ENCODE measurements at places on chromosomes 5 and 9.

GRCh38 chr5:178531786-178532185, 58.4 kb downstream of the COL23A1 start:
- no peak for DNase-seq

GRCh38 chr9:32490601-32491000, 35.4 kb downstream of the RIGI start:
- DNase-seq: no peak

DNA sequence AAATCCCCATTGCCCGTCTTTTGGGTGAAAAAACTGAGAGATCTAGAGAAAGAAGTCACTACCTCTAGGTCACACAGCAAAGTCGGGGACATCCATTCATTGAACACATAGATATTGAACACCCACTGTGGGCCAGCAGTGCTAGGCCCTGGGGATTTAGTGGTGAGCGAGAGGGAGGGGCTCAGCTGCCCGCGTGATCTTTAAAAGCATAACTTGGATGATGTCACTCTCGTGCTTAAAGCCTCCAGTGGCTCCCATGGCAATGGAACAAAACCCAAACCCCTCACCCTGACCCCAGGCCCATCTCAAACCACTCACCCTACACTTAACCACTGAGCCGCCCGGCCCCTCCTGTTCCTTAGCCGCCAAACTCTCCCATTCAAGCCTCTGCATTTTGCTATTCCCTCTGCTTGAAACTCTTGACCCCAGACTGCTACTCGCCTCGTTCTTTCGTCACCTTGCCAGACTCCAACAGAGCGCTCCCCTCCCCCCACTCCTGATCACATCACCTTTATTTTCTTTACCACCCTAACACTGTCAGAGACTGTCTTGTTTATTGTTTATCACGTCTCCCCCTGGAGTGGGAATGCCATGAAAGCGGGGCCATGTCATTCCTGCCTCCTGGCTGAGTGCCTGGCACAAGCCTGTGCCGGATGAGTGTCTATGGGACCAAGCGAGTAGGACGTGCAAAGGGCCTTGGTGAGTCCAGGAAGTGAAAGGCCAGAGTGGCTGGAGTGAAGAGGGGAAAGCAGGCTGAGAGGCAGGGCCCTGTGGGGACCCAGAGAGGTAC, 710 bp upstream of the PIP5KL1 start:
- no peak for DNase-seq

DNA sequence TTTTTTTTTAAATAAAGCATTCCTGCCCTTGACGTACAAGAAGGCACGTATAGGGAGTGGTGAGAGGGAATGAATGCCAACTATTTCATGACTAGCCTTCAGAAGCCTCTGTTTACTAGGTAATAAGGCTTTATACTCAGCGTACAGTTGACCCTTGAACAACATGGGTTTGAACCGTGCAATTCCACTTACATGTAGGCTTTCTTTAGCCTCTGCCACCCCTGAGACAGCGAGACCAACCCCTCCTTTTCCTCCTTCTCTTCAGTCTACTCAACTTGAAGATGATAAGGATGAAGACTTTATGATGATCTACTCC, 22.5 kb downstream of the CDC42SE2 start:
- DNase-seq: no peak

DNA sequence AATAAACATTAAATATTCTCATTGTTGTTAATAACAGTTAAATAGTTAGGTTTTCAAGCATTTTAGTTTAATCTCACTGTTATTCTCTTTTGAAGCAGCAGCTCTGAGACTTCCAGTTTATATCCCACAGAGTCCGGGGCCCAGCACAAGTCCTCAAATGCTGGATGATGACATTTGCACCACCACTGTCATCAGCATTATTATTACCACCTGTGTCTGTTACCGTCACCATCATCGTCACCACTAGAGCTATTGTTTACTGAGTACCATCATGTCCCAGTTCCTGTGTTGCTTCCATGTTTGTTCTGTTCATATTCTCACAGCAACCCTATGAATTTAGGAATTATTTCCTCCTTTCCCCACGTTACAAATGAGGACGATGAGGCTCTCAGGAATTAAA, 169.2 kb upstream of the NR3C1 start:
- no peak for DNase-seq

DNA sequence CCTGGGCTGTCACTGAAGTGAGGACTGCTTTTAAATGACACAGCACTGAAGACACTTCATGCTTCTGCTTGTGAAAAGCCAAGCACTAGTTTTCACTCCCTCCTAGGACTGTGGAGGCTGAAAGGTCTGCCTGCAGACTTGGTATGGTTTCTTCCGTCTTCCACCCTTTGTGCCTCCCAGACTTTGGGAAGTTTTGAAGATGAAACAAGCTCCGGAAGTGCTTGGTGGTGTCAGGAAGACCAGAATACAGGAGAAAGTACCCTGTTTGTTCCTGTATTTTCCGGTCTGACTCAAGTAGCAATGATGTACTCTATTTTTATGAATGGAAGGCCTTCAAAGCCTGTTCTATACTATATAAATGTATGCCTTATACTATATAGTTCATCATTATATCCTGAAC, 222.7 kb downstream of the PDZD2 start:
- DNase-seq: no peak

DNA sequence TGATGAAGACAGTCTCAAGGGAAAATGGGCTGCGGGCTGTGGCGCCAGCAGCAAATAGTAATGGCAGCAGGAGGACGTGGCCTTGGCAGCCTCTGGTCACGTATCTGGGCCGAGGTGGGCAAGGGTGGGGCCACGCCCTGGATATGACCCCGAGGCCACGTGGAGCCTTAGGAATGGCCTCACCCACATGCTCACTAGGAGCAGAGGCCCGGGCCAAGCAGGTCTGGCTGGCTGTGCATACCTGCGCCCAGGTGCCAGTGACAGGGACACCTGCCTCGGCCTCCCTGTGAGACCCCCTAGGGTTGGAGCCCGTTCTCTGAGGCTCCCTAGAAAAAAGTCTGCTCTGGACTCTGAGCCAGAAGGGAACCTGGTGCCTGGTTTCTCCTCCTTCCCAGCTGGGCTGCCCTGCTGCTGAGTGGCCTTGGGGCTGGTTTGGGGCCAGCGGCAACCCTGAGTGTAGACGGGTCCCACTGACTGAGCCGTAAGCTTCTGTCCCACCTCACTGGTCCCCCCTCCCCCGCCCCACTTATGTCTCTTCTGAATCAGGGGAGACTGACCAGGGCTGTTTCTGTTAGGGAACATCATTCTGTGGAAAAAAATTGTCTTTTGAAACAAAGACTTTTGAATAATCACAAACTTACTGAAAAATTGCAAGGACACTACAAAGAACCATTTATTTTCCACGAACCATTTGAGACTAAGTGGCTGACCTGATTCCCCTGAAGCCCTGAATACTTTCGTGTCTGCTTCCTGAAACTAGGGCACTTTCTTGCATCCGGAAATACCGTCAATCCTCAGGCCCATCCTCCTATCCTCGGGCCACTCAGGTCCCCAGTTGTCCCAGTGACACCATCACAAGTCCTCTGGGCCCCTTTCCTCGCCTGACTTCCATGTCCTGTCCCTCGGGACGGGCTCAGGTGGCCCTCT, 60.8 kb downstream of the WNK2 start:
- no peak for DNase-seq

GRCh38 chr5:59126708-59127573, 544.1 kb downstream of the RAB3C start:
- no peak for DNase-seq

- no peak for DNase-seq
Observed at GRCh38 chr5:102545175-102545574, 46.4 kb upstream of the SLCO6A1 start.

- no peak for DNase-seq
Observed at GRCh38 chr5:108649106-108649505, 98.6 kb upstream of the FER start.

GRCh38 chr9:129938291-129938979, 103.2 kb downstream of the USP20 start:
- DNase-seq: no peak

- no peak for DNase-seq
Observed at GRCh38 chr9:71830153-71830552, 61.8 kb upstream of the CEMIP2 start.

DNA sequence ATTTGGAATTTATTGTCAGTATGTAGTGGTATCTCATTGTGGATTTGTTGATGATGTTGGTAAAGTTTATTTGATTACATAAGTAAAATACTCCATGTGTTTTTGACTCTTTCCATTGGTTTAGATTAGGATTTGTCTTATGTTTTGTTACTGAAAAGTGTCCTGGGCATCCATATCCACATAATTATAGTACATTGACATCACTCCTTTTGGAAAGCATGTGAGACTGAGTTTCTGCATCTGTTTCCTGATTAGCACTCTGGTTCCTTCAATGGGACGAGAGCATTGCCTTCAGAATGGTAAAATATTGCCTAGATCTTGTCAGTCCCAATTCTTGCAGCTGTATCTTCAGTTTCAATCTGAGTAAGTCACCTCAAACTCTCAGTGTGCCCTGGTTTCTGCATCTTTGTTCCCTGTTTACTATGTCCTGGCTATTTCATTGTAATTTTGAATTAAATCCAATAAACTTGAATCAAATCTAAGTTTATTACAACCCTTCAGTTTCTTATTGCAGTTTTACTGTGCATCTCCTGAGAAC, 128.1 kb downstream of the FBXO38 start:
- no peak for DNase-seq

- peak; percentile 36 for DNase-seq
Observed at GRCh38 chr5:73552642-73553041, 12.8 kb downstream of the ANKRA2 start.

DNA sequence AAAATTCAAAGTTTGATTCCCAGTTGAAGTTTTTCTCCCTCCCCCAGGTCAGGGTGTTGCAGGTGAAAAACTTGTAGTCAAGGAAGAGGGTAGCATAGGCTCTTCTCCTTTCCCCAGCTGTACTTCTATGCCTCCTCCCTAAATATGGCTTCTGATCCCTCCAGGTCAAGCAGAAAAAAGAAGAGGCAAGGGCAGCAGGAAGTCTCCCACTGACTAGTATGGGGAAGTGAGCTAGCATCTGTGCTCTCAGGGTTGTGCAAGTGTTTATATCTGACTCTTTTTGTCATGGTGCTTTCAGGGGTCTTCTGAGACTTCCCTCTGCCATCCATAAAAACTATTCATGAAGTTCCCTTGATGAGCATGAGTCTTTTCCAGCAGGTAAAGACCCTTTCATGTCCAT, 76.0 kb downstream of the ATPSCKMT start:
- DNase-seq: no peak

- no peak for DNase-seq
Observed at GRCh38 chr9:35861161-35861897, 8.9 kb downstream of the OR13J1 start.

- no peak for DNase-seq
Observed at GRCh38 chr5:1229822-1230221, 4.6 kb downstream of the SLC6A18 start.

GRCh38 chr5:94621763-94622162, 3.3 kb downstream of the SLF1 start:
- DNase-seq: no peak

DNA sequence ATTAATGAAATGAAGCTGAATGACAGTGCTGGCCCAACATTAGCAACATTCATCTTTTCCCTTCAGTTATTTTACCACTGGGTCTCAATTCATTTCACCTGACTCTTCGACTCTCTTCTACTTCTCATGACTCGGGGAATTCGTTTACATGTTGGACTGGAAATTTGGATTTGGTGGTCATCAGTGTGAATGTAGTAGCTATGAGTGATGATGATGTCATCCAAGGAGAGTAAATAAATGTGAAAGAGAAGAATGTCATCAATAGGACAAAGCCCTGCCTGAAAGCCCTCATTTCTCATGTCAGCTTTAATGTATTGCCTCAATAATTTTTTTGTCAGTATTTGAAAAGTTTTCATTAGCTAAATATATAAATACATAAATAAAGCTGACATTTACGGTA, 21.9 kb upstream of the CFAP95 start:
- DNase-seq: no peak

DNA sequence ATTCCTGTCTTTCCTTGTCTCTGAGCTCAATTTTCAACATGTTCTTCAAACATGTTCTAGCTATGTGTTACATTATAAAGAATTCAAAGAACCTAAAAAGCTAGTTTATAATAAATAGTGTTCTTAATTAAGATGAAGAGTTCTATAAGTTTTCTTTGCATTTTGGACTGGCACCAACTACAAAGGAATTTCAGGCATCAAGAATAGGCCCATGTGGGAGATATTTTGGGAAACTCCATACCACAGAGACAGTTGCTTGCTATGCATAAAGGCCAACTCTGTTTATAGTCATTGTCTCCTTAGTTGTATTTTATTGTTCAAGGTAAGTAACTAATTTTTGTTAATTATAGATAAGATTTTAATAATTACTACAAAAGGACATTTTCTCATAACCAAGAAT, 4.5 kb downstream of the SLF1 start:
- DNase-seq: no peak

DNA sequence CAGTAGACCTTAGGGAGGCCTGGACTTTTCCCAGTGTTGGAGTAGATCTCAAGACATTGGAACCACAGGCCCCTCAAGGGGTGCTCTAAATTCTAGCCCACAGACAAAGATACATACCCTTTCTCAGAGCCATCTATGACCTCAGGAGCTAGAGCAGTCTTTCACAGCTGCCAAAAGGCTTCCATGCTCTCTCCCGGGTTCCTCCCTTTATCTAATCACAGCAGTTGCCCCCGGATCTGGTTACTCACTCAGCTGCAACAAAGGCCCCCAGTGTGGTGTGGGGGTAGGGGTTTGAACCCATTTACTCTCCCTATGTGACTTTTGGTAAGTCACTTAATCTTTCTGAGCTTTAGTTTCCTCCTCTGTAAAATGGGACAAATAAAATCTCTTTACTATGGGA, 27.0 kb downstream of the POU4F3 start:
- no peak for DNase-seq

GRCh38 chr9:83538172-83538889, at the start of gene FRMD3:
Gene FRMD3 (minus strand): TSS chr9:83538401. CDS start chr9:83538231, 170 bp downstream.
- DNase-seq: peak; percentile 50

Measured in LNCaP clone FGC (cell line).